ENCODE measurements at places on chromosomes 1 and 21. TPM values are rescaled to one million over a fixed set of nuclear protein-coding genes. Genes with fewer than 3 reads are reported as not detected.

The IL12RB2 gene
- total RNA-seq, result 15.2 TPM

The AZIN2 gene
- total RNA-seq, result 16.6 TPM

The ACTL8 gene
- total RNA-seq, result not detected

The CNKSR1 gene
- 4.5 TPM for total RNA-seq

The KIF21B gene
- 143 TPM for total RNA-seq

The KPRP gene
- not detected for total RNA-seq

The CLCA1 gene
- not detected for total RNA-seq

The GSTM1 gene
- total RNA-seq, result not detected

The MNDA gene
- total RNA-seq, result 0.47 TPM

The DDR2 gene
- 0.14 TPM for total RNA-seq

The ARHGAP30 gene
- total RNA-seq, result 273 TPM

The RIT1 gene
- 31.3 TPM for total RNA-seq

The CATSPER4 gene
- total RNA-seq, result not detected

Measured in activated naive CD8-positive, alpha-beta T cell treated with anti-CD3 and anti-CD28 coated beads, Interleukin-2, amount 10 ng/mL, durations not matched to agents 7 days and 5 days (primary cell).